ENCODE measurements at places on chromosomes 11 and 22.

- peak; percentile 25 for DNase-seq
Measured at GRCh38 chr22:22408731-22409696, 99.5 kb downstream of the ZNF280B start.

GRCh38 chr11:34757026-34757451 is 136.1 kb downstream of the EHF start:
- DNase-seq: peak; percentile 61

DNA sequence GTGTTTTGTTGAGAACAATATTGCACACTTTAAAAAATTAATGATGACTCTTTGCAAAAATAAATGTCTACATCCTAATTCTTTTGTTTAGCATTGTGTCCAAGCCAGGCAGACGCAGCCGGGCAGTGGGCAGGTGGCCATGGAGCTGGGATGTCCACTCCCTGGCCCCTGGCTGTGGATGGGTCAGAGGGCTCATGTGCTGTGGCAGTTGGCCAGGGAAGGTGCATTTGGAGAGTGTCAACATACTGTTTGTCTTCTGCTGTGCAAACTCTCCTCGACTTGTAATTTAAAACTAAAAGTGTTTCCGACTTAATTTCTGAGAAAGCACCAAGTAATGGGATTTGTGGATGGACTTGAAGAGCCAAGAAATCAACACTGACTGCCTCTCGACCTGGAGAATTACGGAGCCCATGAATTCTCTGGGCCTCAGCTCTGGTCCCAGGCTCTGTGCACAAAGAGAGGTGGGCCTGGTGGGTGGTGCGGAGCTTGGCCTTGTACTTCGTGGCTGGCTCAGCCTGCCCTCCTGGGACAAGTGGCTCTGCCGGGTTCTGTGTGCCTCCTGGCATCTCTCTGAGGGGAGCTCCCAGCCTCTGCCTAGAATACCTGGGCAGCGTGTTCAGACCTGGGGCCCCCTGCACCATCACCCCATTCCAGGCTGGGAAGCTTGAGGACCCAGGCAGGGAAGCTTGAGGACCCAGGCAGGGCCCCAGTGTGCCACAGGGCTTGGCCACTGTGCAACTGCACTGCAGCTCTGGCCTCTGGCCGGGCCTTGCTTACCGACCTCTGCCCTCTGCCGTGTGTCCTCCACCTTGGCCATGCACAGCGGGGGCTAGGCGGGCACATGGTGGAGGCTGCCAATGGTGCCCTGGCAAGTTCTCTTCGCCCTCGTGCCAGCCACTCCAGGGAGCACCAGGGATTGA is 46.4 kb downstream of the RTN4R start:
- DNase-seq: no peak

DNA sequence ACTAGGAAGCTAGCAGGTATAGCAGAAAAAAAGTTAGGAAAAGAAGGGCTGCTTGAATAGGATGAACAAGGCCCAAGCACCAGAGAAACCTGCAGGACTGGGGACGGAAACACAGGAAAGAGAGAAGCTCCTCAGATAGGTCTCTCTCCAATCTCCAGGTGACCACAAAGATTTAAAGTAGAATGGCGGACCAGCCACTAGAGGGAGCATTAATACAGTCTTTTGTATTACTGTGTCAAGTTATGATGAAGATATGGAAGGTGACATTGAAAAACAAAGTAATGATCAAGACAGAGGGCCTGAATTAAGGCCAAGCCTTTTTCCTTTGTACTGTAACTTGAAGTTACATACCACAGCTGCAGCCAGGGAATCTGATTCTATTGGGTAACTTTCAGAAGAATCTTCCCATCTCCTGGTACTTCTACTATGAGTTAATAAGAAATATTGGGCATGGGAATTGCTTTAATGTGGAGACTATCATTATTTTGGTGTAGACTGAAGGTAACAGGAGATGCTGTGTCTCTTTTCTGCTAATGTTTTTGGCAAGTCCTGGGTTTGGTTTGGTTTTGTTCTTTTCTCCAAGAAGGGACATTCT is 33.8 kb downstream of the OR2AG2 start:
- DNase-seq: peak; percentile 63

- peak; percentile 84 for DNase-seq
Measured at GRCh38 chr11:117098269-117099232, at the start of gene SIK3. Gene SIK3, minus strand, starts transcription at chr11:117098428. Its CDS starts 13 bp downstream, at chr11:117098415.

DNA sequence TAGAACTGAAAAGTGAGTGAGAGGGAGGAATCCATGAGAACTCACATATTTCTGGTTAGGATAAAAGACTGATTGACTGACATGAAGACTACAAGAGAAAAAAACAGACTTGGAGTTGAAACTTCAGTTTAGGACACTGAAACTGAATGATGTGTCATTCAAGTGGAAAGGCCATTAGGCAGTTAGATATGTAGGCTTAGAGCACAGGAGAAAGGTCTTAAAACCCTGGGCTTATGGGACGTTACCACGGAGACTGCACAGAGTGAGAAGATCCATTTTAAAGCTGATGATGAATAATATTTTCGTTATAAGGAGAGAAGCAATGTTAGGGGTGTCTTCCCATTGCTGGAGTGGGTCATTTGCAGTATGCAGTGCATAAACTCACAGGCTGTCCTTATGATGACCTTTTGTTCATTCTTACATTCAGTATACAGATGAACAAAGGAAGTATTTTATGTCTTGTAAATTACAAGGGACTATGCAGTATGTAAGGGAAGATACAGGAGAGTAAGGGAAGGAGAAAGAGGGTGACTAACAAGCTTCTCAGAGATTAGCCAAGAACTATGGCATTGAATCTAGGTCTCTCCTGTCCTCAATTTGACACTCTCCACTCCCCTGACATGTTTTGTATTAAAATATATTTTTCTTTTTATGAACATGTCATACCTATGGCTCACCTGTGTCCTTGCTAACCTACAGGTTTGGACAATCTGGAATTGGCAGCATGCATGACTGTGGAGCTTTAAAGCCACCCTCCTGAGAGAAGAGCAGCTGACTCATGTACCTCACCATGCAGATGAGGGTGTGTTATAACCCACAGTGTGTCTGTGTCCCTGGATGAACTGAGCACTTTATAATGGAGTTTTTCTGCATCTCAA is 63.7 kb downstream of the MAML2 start:
- no peak for DNase-seq

- DNase-seq: peak; percentile 45
Measured at GRCh38 chr22:23219822-23220484, 39.6 kb downstream of the BCR start.

GRCh38 chr11:121497176-121497998 is 44.6 kb upstream of the SORL1-AS1 start:
- DNase-seq: peak; percentile 17

All from small intestine (tissue), 16 donors.